Endothelial cell (in vitro differentiated cells): ENCODE measurements at places on chromosomes 2 and 18.

DNA sequence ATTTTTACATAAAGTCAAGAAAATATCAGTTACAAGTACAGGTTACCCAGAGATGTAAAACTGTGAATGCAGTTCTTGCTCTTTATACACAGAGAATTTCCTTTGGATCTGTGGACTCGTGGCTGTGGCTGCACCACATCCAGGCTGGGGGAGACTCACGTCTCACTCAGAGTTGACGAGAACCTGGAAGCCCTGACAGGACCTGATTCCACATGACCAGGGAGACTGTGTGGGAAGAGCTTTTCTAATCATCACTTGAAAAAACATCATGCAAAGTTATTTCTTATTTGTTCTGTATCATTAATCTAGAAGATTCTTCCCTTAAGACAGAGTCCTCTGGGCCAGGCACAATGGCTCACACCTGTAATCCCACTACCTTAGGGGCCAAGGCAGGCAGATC, 1159.0 kb downstream of the RPIA start:
- DNase-seq, result no peak

DNA sequence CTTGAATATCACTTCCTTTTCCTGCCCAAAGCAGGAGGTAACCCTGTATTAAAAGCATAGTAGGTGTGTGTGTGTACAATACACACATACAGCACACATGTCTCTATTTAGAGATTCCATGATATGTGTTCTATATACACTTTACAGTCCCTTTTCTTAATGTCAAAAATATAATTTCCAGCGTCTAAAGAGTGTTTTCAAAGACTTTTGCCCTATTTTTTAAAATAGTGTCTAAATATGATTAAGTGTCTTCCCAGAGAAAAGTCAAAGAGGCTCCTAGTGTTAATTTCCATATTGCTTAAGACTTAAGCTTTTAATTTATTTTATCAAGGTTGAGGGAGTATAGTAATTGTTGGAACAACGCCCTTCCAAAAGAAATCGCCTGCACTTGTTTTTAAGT, 420.3 kb upstream of the POU3F3 start:
- DNase-seq, result no peak

DNA sequence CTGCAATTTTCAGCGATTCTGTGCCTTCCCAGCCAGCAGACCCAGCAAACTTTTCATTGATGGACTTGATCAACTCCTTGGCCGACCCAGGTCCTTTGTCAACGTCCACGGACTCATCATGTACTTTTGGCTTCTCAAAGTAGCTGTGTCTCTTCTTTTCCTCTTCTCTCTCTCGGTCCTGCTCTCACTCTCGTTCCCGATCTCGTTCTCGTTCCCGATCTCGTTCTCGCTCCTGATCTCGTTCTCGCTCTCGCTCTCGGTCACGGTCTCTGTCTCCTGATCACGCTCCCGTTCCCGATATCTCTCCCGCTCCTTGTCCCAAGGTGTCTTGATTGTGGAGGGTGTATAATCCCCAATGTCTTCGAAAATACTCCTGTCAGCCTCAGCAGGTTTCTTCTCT, 219.5 kb upstream of the FANCL start:
- DNase-seq, result no peak

DNA sequence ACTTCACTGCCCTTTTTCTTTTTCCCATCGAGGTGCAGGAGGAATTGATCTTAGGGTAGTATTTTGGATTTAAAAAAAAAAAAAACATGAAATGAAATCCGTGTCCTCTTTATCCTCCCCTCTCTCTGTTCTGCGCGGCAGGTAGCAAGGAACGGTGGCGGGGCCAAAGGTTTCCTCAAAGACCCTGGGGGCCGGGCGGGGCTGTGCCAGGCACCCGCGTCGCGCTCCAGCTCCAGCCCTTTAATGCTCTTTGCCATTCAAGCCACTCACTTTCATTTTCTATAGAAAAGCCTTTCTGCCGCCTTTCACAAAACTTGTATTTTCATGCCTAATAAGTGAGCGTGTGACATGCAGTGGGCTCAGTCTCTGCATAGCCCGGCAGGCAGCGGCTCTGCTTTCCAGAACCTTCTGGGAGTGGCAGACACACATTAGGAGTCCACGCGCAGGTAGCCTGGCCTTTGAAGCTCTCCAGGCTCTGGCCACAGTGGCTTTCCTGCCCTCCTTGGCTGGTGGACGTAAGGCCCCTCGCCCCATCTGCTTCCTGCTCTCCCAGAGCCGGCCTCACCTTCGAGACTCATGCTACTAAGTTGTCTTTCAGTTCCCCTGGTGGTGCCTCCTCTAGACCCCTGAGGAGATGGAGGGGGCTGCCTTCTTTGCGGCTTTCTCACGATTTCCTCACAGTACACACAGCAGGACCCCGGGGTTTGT, 41.7 kb downstream of the AGAP1 start:
- DNase-seq, result no peak

GRCh38 chr2:46384457-46384815, 87.2 kb downstream of the EPAS1 start:
- DNase-seq, result no peak

- no peak for DNase-seq
Observed at GRCh38 chr18:79819968-79820351, 22.2 kb downstream of the KCNG2 start.

DNA sequence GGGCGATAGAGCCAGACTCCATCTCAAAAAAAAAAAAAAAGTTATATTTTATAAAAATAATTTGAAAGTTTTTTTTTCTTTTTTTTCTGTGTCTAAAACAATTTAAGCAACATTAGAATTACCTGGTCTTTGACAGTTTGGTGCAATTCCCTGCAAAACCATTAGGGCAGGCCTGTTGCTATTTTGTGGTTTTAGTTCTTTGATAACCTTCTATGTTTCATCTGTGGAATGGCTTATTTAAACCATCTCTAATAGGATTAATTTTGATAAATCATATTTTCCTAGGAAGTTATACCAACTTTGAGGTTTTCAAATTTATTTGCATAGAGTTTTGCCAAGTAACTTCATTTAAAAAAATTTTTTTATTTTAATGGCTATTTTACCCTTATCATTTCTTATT, 141.2 kb upstream of the TWIST2 start:
- no peak for DNase-seq

- no peak for DNase-seq
Observed at GRCh38 chr2:69119104-69119894, 106.3 kb downstream of the ANTXR1 start.

DNA sequence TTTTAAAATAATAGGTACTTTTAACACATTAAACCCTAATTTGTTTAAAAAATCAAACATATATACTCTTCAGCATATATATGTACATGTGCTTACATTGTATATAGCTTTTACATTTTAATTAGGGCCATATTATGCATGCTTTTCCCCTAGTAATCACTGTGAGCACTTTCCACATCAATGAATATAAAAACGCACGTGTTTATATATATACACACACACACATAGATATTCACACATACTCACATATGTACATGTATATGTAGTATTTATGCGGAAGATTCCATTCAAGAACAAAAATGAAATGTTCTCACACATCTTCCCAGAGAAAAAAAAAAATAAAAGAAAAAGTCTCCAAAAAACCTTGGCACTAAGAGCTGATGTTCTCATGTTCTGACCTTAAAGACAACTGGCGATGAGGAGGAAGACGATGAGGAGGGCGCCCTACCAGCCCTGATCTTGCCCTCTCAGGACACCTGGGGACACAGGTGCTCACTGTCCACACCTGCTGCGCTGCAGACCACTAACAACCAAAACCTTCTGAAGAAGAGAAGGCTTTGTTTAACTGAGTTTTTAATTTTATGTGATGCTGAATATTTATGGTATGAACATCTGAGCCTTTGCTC, 184.7 kb downstream of the HDAC4 start:
- DNase-seq, result no peak

DNA sequence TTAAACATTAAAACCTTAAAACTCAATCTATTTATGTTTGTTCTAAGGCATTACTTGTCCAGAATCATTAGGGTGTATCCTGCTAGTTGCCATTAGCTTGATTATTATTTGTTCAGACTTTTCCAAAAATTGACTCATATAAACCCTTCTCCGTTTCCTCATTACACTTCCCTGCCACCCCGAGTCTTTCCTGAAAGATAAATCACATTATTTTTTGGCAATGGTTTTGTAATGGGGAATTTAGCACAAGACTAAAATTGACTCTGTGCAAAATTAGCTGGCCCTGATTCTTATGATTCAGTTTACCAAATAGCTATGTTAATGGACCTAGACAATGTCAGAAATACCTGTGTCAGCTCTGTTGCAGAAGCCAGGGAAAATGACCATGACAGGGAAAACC, 112.2 kb upstream of the NT5C1B start:
- no peak for DNase-seq

DNA sequence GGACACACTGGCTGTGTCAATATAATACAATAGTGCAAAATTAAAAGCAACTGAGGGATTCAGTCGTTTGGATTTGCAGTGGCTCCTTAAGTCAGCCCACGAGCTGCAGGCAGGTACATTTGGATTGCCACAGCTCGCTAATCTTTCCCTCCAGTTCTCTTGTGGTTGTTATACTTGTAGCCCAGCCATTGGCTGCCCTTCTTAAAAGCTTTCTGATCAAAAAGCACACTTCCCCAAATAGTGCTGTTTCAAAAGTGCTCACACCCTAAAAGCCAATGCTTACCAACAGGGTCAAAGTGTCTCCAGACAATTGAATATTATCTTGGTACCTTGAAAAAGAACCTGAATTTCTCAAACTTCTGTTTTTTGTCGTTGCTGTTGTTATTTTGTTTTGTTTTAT, 404.7 kb upstream of the FAM98A start:
- no peak for DNase-seq
